ENCODE measurements at places on chromosomes 2 and 18. TPM values are rescaled to one million over a fixed set of nuclear protein-coding genes. Genes with fewer than 3 reads are reported as not detected.

Gene GALNT3
- total RNA-seq = 0.27 TPM

Gene PARD3B
- total RNA-seq = 9.5 TPM

Gene GALNT13
- 0.13 TPM for total RNA-seq

- no peak for DNase-seq
These were observed 6.1 kb upstream of the SOX11 start for GRCh38 chr2:5686068-5686467.

DNA sequence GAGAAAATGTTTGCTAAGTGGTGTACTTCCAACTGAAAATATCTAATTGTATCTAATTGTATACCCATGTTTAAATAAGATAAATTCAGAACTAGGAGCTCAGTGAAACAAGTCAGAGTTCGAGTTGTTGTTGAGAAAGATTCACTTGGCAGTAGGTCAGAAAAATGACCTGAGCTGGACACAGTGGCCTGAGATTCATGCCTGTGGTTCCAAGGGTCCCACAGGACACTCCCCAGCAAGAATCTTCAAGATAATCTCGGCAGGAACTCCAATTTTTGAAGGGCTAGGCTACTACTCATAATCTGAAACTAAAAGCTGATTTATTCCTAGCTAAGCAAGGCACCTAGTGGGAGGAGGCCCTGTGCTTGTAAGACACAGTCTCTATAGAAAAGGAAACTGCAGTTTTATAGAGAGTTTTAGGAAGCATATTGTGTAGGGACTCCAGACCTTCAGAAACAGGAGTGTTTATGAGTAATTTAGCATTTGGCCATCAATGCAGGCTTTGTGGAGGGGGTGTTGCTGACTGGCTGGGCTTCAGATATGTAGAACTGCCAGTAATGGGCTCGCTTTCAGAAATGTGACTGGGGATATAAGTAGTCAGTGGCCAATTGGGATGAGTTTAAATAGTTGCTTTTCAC, 43.2 kb downstream of the SP140 start:
- no peak for DNase-seq

- no peak for DNase-seq
These were observed 811.1 kb upstream of the LRATD1 start for GRCh38 chr2:13821255-13821880.
